ENCODE measurements at places on chromosomes 3 and 15.

DNA sequence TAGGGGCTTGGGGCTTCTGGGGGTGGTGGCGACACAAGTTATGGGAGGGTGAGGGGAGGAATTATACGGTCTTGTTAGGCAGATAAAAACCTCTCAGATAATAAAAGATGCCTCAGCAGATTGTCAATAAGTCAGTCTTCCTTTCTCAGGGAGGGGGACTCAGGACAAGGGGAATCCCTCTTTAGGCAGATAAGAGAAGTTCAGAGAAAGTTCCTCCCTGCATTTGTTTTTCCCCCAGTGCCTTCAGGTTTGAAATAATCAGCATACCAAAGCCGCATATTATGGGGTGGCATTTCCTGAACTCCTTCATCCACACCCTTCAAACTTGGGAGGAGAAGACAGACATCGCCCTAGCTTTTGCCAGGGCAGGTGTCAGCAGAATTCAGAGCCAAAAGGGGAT lies 8.5 kb downstream of the PPCDC start:
- no peak for DNase-seq

GRCh38 chr3:13484851-13485590 lies 4.9 kb downstream of the HDAC11 start:
- peak; percentile 79 for DNase-seq

GRCh38 chr3:34155108-34155507 lies 356.7 kb downstream of the PDCD6IP start:
- DNase-seq = no peak

DNA sequence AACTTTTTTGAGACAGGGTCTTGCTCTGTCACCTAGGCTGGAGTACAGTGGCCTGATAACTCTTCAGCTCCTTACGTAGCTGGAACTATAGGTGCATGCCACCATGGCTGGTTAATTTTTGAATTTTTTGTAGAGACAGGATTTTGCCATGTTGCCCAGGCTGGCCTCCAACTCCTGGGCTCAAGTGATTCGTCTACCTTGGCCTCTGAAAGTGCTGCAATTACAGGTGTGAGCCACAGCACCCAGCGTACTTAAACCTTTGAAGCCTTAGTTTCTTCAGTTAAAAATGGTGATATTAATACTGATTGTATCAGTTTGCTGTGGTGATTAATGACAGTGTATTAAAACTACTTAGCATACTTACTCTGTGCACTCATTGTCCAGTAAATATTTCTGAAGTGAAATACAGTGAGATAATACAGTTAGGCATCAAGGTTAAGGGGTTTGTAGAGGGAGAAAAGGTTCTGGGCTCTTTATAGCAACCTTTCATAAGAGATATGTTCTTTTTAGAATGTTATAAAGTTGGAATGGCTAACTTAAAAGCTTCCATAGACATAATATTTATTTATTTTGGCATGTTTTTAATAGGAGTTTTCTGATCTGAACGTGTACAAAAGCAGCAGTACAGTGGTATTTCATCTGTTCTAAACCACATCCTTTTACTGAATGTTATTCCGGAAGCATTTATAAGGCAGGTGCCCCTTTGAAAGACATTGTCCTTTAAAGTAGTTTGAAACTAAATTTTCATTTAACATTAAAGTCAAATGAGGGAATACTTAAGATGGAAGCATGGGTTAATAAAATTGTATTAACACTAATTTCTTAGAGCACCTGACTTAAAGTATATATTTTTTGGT lies 23.6 kb downstream of the NCK1 start:
- no peak for DNase-seq

DNA sequence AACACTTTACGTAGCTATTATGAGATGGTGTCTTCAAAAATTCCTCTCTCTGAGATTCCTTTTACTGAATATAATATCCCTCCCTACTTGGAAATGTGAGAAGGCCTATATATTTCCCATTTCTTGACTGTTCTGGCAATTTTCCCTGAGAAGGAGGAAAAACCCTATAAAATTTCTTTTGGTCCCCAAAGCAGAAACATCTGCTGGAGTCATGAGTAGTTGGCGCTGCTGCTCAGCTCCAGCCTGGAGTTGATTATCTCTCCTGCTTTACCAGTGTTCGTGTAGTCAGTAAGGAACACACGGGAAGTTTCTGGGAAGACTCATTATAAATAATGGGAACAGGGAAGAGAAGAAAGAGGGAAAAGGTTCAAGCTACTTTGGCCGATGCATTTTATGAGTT lies 680.1 kb downstream of the EPHA3 start:
- DNase-seq = no peak

- DNase-seq = no peak
These were observed 25.8 kb downstream of the NPTN start for GRCh38 chr15:73607405-73607804.

DNA sequence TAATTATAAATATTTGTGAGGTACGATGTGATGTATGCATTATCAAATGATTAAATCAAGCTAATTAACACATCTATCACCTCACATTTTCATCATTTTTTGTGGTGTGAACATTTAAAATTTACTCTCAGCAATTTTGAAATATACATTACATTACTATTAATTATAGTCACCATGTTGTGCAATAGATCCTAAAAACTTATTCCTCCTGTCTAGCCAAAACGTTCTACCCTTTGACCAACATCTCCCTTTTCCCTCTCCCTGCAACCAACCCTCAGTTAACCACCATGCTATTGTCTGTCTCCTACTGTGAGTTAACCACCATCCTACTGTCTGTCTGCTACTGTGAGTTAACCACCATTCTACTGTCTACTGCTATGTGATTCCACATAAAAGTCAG lies 20.7 kb upstream of the SLMAP start:
- DNase-seq = no peak

DNA sequence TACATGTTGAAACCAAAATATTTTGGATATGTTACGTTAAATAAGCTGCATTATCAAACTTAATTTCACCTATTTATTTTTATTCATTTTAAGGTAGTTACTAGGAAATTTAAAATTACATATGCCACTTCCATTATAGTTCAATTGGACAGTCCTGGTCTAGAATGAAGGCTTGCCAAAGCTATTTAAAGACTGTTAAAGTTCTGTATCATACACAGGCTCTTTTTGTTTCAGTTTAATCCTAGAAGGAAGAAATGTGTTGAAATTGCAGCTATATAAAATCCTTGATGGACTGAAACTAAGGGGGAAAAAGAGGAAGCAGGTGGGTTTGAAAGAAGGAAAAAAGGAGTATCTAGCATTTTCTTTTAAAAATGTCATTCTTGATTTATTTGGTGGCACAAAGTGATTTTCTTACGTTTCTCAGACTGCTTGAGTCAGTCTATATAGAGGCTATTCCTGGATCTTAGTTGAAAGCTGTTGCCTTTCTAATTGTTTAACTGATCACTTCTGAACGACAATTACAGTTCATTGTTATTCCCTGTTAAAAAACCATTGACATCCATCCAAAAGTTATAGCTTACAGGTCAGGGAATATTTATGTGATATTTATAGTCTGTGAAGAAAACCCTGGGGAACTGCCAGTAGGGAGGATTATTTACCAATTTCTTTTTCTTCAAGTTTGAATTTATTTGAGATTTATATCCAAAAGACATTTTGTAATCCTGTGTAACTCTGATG lies 195.0 kb downstream of the RORA start:
- no peak for DNase-seq

- DNase-seq = no peak
These were observed 10.9 kb downstream of the RARB start for GRCh38 chr3:25438791-25439555.

DNA sequence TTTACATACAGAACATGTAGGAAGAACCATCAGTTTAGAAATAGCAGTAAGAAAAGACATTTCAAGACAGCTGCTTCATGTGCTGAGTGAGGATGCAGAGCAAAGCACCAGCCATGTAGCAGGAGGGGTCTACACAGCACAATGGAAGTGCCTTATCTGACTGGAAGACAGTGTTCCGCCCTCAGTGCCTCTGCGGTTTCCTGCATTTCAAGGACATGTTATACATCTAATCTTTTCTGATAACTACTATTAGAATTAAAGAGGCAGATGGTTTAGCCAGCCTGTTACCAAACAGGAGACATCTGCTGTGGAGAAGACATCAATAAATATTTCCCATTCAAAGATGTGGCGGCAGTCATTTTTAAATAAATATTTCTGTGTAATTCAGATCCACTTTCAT lies 10.6 kb downstream of the LSG1 start:
- DNase-seq = no peak
